M059J (cell line): ENCODE measurements at places on chromosomes 2 and 18.

- no peak for DNase-seq
Observed at GRCh38 chr2:98472961-98473746, 28.5 kb downstream of the INPP4A start.

GRCh38 chr2:29562896-29563295, 358.5 kb downstream of the ALK start:
- DNase-seq, result peak; percentile 44

DNA sequence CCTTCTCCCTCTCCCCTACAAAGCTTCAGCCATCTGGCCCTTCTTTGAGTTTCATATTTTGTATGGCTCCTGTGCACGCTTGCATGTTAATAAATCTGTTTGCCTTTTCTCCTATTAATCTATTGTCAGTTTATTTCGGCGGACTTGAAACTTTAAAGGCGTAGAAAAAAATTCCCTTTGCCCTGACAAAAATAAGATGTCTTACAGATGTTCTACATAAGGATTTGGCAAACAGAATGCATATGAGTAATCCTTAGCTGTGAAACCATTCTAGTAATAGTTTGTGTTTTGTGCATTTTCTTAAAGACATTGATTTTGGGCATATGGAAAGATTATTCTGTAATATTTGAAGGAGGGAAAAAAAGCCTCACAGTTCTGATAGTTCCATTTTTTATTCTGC, 15.0 kb upstream of the BMPR2 start:
- DNase-seq, result no peak

DNA sequence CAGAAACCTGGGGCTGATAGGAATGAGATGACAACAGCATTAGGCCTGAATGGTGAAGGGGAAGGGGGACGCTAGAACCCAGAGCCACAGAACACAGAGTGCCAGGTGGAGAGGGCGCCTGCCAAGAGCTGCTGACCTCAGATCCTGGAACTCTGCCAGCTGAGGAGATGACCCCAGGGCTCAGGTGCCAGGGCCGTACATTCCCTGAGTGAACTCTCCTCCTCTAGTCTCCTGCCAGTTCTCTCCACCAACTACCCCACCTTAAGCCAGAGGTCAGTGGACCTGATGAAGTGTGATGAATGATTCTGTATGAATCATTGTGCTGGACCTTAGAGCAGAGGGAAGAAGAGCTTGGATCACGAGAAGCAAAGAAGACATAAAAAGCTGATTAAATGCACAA, 1582.2 kb upstream of the ACVR2A start:
- DNase-seq, result no peak

DNA sequence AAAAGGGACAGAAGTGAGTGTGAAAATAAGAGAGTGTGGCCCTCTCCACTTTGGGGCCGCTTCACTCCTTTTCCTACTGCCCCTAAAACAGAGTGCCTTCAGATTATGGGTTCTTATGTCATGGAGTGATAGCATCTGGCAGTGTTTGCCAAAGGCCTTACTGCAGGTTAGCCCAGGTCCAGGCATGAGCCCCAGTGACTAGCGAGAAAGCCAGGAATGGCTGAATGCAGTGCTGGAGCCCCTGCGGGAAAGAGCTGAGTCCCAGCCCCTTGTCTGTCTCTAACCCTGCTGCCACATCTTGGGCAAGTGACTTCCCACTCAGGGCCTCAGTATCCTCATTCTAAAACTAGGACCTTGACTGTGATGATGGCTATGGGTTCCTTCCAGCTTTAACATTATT, 6.0 kb downstream of the IGFBP5 start:
- DNase-seq, result no peak

DNA sequence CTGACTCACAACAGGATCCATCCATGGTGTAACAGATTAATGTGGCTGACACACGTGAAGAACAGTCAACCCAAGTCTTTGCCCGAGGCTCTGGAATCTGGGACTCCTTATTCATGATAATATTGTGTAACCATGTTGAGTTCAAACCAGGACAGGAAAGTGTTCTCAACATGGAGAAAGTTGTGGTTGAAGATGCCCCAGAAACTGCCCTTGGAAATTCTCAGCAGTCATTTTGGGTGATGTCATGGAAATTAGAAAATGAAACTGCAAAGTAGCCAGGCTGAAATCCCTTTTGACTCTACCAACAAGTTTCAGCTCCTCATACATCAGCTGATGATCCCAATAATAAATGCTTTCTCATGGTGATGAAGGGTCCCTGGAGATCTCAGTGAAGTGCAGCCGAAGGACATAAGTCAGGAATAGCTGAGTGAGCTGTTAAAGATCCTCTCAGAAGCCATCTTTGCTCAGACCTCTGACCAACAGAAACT, 307.7 kb downstream of the TNS1 start:
- DNase-seq, result peak; percentile 100

DNA sequence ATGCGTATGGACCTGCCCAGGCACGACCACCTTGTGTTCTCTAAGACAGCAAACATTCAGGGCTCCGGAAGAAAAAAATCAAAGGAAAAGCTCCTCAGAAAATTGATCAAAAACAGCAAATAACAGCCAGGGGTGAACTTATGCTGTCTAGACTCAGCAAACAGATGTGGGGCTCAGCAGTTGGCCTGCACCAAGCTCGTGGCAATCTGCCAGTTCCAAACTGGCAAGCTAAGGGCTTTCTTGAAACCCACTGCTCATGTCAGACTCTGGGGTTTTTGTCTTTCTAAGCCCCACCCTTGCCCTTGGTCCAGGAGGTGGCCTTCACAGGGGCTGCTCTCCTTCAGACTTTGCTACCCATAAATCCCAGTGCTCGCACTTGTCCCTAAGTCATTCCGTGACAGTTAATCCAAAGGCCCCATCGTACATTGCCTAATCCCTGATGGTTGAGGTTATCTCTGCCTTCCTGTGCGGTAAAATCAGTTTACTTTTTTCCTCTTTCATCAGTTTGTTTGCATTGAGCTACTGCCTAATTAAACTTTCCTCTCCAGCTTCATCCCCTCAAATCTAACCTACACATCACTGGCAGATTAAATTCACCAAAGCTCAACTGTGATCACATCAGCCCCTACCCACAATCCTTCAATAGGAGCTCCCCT, 408.0 kb downstream of the LRATD1 start:
- no peak for DNase-seq

DNA sequence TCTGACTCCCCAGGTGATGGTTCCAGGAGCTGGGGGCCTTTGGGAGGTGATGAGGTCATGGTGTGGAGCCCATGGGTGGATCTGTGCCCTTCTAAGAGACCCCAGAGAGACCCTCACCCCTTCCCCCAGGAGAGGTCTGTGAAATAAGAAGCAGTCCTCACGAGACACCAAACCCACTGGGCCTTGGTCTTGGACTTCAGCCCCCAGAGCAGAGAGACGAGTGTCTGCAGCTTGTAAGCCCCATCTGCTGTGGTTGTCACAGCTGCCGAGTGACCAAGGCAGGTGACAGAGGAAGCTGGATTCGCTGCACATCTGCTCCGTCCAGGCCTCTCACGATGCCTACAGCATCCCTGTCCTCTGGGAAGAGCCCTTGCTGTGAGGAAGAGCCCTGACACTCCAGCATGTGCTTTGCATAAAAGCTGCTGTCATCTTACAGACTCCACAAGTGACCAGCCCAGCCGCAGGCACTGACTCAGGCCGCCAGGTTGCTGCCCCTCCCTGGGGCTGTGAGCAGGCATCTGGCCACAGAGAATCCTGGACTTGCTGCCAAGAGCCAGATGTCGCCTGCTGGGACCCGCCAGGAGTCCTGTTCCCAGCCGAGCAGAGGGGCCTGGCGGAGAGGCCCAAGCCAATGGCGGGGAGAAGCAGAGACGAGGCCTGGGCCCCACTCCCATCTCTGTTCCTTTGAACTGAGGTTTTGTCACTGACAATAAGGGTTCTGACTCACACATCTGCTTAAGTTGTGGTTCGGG, 150.8 kb downstream of the PXDN start:
- peak; percentile 96 for DNase-seq

DNA sequence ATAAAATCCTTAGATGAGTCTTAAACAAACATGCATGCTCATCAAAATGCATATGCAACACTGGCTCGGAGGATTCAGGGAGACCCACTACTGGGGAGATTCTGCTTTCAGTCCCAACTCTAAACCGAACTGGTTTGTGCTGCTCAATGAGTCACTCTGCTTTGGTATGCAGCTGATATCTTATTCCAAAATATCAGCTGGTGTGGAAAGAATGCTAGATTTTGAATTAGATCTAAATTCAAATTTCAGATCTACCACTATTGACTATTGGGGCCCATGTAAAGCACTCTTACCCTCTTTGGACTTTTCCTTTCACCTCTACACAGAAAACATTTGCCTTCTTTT, 39.2 kb upstream of the TTN start:
- peak; percentile 26 for DNase-seq

GRCh38 chr18:34794348-34794747, 84.2 kb downstream of the DTNA start:
- peak; percentile 3 for DNase-seq

- DNase-seq, result peak; percentile 6
Observed at GRCh38 chr2:157990173-157990572, 111.5 kb upstream of the UPP2 start.

DNA sequence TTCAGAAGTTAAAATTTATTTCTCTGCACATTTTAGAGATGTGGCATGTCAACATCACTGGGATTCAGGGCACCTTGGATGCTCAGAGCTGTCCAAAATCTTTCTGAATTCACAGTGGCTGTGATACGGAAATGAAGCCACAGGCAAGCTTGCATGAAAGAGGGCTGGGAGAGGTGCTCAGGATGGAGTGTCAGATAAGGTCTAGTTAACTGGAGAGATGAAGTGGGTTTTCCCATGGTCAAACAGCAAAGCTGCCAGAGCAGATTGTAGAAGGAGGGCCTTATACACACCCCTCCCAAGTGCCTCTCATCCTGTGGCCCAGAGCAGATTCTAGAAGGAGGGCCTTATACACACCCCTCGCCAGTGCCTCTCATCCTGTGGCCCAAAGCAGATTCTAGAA, 286.8 kb upstream of the PXDN start:
- no peak for DNase-seq
